ENCODE measurements at places on chromosomes 5 and 9.

DNA sequence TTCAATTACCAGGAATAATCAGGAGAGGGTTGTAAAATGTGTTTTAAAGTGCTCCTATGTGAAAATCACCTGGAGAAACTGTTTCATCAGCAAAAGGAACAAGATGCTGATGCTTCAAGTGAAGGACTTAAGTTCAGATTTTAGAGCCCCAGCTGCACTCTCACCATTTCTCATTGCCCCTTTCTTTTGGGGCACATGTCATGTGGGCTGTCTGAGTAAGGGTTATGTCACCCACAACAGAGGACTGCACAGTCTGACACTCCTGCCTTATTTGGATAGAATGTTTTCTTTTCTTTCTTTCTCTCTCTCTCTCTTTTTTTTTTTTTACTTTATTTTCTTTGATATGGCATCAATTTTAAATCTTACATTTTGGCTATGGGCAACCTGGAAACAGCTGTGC, 204.1 kb upstream of the EFNA5 start:
- no peaks in the 10 kb centered on the region for H3K36me3 ChIP-seq
- H3K4me1 ChIP-seq: no peaks in the 10 kb centered on the region
- no peak overlapping the region for H3K4me3 ChIP-seq
- H3K27ac ChIP-seq: no peak overlapping the region
- no peak for DNase-seq
- no peaks in the 10 kb centered on the region for H3K27me3 ChIP-seq

GRCh38 chr9:119844431-119844830, 475.2 kb upstream of the BRINP1 start:
- H3K27ac ChIP-seq: no peak overlapping the region
- H3K4me1 ChIP-seq: no peaks in the 10 kb centered on the region
- DNase-seq: no peak
- H3K36me3 ChIP-seq: no peaks in the 10 kb centered on the region
- H3K4me3 ChIP-seq: no peak overlapping the region

- H3K36me3 ChIP-seq: no peaks in the 10 kb centered on the region
- no peak overlapping the region for H3K4me3 ChIP-seq
- H3K4me1 ChIP-seq: no peaks in the 10 kb centered on the region
- no peak for DNase-seq
- H3K27ac ChIP-seq: no peak overlapping the region
Observed at GRCh38 chr5:144315026-144315425, 144.4 kb downstream of the KCTD16 start.

DNA sequence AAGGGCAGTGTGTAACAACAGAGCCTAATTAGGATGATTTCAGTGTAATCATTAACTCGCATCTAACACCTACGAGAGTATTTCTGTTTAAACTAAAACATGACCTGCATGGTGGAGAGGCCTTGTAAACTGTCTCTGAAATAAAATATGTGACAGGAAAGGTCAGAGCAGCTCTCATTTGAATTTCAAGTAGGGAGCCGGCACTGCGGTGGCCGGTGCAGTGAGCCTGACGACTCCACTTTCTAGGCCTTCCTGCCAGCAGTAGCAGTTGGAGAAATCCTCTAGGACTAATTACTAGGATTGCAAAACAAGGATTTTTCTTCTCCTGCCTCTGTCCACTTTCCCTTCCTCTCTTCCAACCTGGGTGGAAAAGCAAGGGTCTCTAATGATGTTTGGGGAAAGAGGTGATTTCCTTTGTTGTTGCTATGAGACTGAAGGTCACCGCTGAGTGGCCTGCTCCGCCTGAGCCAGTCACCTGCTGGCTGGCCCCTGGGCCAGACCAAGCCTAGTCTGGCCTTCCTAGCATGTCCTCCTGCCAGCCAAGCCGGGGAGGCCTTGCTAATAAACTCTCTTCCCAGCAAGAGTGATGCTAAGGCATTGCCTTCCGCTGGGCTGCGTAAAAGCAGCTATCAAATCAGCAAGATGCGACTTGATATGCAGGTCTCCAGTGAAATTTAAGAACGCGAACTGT, 245.7 kb downstream of the PSAT1 start:
- H3K4me1 ChIP-seq: peaks cover 12% of the 10 kb centered on the region
- H3K36me3 ChIP-seq: no peaks in the 10 kb centered on the region
- no peak for DNase-seq
- no peaks in the 10 kb centered on the region for H3K27me3 ChIP-seq
- no peak overlapping the region for H3K27ac ChIP-seq

DNA sequence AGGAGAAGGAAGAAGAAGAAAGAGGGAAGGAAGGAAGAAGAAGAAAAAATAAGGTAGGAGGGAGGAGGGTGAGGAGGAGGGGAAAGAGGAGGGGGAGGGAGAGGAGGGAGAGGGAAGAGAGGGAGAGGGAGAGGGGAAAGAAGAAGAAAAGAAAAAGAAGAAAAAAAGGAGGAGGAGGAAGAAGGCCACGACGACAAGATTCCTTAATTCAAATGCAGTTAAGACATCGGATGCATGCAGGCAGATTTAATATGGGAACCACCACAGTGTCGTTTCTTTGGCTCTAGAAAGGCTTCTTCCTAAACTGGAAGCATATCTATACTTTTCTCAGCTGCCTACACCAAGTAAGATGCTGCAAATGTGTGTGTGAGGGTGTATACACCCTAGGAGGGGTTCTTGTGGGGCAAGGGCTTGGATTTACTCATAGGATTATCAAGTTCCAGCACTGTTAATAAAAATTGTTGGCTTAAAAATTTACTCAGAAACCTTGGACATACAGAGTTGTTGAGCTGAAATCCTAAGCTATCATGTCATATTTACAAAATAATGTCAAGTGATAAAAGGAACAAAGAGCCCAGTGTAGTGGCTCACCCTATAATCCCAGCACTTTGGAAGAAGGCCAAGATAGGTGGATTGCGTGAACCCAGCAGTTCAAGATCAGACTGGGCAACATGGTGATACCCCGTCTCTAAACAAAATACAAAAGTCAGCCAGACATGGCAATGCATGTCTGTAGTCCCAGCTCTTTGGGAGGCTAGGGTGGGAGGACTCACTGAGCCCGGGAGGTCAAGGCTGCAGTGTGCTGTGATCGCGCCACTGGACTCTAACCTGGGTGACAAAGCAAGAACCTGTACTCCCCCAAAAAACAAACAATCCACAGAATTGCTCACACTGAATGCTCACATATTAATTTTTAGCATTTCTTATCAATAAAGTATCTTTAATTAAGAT, 108.5 kb downstream of the UBAP2 start:
- no peak for DNase-seq
- peaks cover 12% of the 10 kb centered on the region for H3K36me3 ChIP-seq
- H3K4me3 ChIP-seq: no peak overlapping the region

- H3K36me3 ChIP-seq: no peaks in the 10 kb centered on the region
- peaks cover 86% of the 10 kb centered on the region for H3K4me1 ChIP-seq
- H3K27ac ChIP-seq: peak overlapping the region; percentile 81
- H3K27me3 ChIP-seq: no peaks in the 10 kb centered on the region
- DNase-seq: no peak
- H3K4me3 ChIP-seq: peak overlapping the region; percentile 31
Observed at GRCh38 chr9:134413112-134413715, 87.0 kb downstream of the RXRA start.
